OCI-LY7 (cell line): ENCODE measurements at places on chromosomes 1 and 21.

- DNase-seq = no peak
Observed at GRCh38 chr1:116451702-116452101, 78.7 kb downstream of the ATP1A1 start.

GRCh38 chr1:54542120-54542961 lies 5.7 kb upstream of the ACOT11 start:
- DNase-seq = peak; percentile 42

DNA sequence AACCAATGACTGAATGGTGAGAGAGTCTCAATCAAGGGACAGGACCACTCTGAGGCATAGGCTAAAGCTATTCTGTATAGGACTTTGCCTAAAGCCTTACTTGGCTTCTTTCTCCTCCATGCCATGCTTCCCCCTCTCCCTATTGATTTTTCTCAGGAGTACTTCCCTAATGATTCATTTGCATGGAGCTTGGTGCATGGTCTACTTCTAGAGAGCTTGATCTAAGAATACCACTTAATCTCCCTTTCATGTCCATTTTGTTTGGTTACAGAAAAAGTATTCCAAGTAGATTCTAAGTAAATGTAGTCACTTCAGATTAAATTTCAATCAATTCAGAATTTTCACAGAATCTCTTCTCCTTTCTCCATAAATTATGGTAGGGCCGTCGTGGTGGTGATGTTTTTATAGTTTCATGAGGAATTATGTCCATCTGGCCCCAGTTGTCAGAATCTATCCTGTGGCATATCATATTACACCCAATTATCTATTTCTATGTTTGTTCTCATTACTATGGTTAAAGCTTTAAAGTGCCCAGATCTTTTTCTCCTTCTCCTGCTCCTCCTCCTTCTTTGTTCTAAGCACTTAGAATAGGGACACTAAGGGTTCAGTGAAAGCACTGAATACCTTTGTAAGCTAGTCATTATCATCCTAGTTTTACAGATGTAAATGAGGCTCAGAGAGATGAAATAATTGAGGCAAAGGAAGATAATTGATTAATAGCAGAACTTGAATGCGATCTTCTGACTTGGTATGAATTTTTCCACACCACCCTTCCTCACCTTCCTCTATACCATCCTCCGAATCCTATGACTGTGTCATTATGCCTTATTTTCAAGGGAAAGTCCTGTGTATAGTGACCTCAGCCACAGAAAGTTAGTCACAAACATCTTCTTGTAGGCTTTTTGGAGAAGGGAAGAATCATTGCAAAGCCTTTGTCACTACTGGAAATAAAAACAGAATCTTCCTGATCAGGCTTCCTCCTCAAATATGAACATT lies 85.6 kb upstream of the ZRANB2 start:
- DNase-seq = no peak

DNA sequence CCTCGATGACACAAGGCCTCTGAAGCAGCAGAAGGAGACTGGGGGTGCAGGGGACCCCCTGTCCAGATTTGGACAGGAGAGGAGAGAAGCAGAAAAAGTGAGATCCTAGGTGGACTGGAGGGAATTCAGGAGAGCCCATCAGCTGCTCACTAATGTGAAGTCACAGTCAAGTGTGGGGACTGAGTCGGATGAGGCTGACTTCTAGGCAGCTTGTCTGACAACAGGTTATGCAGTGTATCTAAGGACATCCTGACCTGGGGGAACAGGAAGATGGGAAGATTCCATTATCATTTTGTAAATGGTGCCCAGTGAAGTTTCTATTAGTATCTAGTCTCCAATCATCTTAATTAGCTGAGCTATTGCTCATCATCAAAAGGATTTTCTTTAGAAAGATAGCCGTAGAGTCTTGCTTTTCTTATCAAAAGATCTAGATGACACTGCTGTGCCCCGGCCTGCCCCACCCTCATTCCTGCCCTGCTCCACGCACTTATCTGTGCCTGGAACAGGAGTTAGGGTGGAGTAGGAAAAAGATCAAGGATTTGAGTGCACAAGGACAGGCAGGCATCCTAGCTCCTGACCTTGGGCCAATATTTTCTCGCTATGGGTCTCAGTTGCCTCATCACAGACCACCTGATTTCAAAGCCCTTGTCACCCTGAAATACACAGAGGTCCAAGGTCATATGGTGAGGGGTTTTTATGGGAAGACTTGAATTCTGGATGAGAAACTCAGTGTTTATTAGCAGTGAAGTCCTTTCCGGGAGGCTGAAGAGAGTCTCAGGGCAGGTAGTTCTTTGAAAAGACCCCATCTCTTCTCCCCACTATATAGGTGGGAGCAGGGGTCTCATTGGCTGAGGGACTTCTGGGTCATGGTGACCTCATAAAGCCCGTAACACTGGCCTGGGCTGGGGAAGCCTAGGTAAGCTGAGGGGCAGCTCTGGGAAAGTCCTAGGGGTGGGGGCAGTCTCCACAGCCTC lies at the start of gene MROH7:
Gene MROH7 (plus strand): TSS at position 924 of the 974 bp plus-strand sequence. CDS start 11,141 bp downstream, outside the sequence.
- DNase-seq = no peak

- peak; percentile 28 for DNase-seq
Observed at GRCh38 chr21:15730484-15731242, 881 bp downstream of the USP25 start.

- no peak for DNase-seq
Observed at GRCh38 chr1:234879147-234880080, 249.2 kb downstream of the TOMM20 start.

DNA sequence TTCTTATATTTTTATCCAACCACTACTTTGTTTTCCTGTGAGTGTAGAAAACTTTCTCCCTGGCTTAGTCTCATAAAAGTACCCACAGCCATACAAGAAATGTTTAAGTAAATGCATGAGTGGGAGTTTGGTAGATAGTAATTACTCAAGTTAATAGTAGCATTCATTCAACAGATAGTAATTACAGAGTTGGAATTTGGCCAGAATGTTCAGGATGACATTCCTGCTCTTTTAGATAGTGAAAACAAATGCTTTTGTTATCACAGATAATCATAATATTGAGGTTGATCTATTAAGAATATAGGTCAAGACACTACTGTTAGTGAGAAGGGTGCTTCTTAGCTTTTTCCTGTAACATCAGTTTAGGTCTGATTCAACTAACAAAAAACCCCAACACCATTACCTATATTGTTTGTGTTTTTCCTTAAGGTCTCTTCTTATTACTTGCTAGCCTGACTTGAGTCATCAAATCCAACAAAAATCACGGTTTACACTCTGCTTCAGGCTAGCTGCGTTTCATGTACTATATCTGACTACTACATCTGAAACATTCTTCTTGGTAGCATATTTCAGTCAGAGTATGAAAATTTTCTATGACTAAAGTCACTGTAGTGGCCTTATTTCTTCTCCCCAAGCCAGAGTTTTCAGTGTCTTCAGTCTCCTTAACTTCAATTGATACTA lies 163.7 kb downstream of the HS2ST1 start:
- DNase-seq = no peak

DNA sequence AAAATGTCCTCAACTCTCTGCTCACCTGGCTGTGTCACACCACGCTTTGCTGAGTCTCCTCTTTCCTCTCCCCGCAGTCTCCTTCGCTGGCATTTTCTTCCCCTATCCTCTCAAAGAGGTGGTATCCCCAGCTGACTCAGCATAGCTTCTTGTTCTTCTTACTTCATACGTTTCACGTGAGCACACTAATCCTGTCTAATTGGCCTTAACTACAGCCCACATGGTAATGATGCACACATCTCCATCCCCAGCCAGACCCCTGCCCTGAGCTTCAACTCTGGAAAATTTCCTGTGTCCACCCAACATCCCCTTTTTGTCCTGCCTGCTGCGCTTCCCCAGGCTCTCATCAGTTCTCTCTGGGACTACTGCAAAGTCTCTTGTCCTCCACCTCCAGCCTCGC lies 169.8 kb downstream of the TTLL7 start:
- no peak for DNase-seq

DNA sequence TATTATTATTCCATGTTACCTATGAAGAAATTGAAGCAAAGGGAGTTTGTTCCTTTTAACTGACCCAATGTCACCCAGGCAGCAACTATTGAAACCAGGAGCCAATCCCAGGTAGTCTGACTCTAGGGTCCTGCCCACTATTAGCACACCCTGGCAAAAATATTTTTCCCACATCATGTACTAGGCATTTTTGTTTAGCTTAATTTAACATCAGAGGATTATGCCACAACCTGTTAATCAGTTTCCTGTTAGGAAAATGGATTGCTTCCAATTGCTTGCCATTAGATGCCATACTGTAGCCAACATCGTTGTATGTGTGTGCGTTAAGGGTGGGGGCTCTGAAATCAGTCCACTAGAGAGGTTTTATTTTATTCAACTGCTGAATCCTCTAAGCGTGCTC lies 281.1 kb downstream of the DNM3 start:
- no peak for DNase-seq

DNA sequence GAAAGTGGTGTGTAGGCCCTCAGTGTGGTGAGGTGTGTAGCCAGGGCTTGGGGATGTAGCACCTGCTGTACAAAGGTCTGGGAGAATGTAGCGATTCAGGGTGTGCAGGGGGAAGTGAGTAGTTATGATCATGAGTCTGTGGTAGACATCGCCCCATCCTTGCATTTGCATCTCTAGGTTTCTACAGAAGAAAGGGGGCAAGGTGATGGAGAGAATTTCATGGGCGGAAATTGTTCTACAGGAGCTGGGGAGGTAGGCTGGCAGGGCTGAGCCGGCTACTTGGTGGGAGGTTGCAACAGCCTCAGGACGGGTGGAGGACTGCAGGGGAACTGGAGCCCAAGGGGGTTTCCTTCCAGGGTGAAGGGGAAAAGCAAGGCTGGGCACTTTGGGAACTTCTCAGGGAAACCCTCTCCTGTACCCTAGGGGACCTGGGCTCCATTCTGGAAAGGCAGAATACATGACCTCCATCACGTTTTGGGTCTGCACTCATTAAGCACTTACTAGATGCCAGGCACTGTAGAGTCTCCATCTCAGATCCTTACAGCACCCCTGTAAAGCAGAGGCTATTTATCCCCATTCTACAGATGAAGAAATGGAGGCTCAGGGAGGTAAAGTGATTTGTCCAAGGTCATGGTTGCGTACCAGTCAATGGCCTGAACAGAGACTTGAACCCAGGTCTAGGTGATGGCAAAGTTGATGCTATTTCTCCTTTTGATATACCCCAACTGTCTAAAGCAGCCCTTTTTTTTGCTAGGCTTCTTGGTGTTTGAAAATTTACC lies 14.5 kb upstream of the TNFRSF1B start:
- peak; percentile 92 for DNase-seq

- DNase-seq = no peak
Observed at GRCh38 chr1:75786901-75787493, 941 bp downstream of the RABGGTB start.

DNA sequence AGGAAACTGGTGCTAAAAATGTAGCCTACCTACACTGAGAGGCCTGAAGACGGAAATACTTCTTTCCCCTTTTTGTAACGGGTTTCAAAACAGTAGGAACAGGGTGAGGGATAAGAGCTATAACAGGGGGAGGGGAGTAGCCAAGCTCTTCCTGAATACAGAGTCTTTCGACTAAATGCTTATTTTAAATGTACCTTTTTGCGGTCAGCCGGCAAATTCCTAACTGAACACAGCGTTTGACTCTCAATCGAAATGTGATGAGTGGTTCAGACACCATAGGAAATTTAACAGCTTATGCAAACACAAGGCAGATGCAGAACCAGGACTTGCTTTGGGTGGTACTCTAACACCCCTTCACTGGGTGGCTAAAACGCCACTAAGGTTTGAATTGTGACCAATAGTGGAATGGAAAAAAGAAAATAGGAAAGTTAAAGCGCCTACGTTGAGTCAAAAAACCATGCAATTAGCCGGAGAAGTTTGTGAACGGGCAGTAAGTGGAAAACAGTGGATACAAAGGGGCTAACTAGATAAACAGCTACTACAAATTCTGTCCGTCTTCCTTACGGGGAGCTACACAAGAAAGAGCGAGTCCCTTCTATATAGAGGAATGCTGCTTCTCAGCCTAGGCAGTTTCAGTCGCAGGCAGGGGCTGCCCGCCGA lies 1.7 kb downstream of the EGLN1 start:
- DNase-seq = peak; percentile 56

DNA sequence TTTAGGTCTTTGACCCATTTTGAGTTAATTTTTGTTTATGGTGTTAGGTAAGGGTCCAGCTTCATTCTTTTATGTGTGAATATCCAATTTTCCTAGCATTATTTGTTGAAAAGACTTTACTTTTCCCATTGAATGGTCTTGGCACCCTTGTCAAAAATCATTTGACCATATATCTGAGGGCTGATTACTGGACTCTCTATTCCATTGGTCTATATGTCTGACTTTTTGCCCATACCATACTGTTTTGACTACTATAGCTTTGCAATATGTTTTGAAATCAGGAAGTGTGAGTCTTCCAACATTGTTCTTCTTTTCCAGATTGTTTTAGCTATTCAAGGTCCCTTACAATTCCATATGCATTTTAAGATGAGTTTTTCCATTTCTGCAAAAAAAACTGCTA lies 11.4 kb upstream of the CCSAP start:
- DNase-seq = no peak

DNA sequence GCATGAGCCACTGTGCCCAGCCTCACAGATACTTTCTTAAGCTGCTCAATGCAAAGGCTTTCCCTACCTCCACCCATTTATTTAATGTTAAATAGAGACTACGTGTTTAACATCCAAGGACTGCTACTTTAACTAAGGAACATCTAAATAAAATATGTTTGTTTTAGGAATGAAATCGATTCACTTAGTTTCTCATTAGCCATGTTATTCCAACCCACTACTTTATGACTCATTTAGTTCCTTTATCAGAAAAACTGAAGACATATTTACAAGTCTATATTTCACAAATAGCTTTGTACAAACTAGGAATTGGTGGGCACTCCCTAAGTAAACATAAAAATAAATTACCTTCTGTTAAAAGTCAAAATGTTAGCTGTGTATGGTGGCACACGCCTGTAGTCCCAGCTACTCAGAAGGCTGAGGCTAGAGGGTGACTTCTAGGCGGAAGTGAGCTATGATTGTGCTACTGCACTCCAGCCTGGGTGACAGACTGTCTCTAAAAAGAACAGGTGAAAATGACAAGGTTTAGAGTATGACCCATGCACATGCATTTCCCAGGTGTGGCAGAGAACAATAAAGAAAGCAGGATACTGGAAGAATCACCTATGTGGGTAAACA lies 39.9 kb upstream of the AK4 start:
- DNase-seq = no peak

- DNase-seq = no peak
Observed at GRCh38 chr1:231424950-231425805, 3.1 kb upstream of the EGLN1 start.

DNA sequence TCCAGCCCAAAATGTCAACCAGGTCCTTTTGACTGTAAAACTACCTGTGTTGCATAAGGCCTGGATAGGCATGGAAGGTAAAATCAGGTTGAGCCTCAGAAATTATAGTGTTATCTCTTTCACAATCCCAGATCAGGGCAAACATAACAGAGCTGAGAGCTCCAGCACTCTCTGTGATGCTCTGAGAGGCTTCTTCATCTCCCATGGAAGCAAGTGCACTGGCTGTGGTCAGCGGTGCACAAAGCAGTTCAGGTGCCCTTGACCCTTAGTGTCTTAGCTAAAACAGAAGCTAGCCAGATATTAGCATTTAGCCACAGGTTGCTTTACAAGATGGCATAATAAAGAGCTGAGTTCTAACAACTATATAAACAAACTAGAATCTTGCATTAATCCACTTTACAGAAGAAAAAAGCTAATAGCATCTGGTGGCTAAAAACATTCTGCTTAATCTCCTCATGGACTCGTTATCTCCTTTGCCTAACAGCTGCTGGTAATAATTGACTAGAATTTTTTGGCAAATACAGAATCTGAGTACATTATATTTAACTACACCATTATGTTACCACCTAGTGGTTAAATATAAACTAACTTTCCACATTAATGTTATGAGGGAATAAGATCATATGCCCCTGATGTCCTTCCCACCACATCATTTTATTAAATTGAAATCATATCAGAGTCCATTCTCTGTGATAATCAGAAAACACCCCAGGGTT lies 25.6 kb upstream of the POGK start:
- DNase-seq = no peak
